ENCODE measurements at places on chromosomes 7 and 10.

GRCh38 chr10:75137533-75138438, 26.3 kb downstream of the SAMD8 start:
- peak; percentile 85 for DNase-seq

- no peak for DNase-seq
These were observed 130.9 kb downstream of the AGMO start for GRCh38 chr7:15430911-15431310.

GRCh38 chr7:38660427-38661099, 29.4 kb upstream of the AMPH start:
- peak; percentile 5 for DNase-seq

DNA sequence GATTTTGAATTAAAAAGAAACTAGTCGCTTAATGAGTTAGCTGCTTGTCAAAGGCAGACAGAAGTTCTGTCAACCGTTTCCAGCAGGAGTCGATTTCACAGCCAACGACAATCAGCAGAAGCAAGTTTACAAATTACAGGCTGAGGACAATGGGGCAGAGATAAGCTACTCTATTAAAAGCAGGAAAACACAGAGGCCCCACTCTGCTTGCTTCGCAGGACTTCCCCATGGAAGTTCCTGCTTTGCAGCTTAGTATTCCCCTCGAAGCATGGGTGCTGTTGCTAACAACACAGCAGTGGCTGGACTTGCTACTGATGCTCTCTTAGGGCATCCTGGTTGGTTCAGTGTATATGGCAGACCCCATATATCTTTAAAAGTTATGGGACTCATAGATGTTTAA, 50.8 kb upstream of the KLF6 start:
- no peak for DNase-seq

- DNase-seq, result no peak
These were observed at the start of gene A1CF for GRCh38 chr10:50885097-50885859. Gene A1CF (minus strand): TSS chr10:50885627. CDS start chr10:50859940, 25,687 bp downstream.

DNA sequence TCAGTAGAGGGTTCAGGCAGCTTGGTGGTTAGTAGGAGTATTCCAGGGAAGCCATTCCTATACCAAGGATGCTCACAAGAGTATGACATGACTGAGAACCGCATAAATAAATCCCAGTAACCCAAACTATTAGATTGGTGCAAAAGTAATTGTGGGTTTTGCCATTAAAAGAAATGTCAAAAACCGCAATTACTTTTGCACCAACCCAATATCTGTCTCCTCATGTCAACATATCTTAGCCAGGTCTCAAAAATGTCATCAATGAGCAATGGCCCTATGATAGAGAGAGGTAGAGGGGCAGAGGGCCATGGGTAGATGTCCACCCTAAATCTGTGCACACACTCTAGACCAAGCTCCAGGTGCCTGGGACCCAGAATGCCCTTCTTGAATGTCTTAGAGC, 23.6 kb downstream of the NEUROD6 start:
- no peak for DNase-seq

GRCh38 chr7:91436655-91437054, 172.4 kb downstream of the FZD1 start:
- DNase-seq, result no peak

DNA sequence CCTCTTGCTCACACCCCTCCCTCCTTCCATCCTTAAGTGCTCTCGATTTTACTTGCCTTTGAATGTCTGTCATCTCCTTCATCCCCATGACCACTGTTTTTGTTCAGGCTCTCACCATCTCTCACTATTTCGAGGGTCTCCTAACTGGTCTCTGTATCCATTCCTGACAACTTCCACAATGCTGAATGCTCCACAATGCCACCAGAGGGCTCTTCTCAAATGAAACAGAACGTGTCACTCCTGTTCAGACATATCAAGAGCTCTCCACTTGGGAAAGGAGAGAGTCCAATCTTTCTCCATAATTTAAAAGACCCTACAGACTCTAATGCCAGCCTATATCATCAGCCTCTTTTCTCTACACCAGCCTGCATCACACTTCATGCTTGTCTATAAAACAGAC, 9.0 kb upstream of the SLC13A1 start:
- peak; percentile 48 for DNase-seq

DNA sequence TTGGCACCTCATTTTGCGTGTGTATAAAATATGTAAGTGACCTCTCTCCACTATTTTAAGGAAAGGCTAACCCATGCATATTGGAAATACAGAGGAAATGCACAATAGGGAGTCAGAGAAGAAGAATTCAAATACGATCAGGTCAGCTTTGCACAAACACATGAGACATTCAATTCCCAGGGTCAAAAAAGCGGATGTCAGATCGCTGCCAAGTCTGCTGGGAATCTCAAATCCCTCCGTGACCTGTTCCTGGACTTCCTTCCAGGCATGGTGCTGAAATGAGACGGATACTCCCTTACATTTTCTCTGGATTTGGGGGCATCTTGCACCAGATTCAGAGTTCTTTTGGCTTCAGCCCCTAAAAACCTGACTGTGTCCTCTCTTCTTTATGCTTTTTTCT, 91.9 kb upstream of the PRKCQ start:
- no peak for DNase-seq
